ENCODE measurements at places on chromosomes 12 and 14.
A peak's percentile ranks its signal among the peaks of the same experiment; 100 is the strongest.

GRCh38 chr12:104347374-104348075 lies 44.0 kb downstream of the EID3 start:
- no peak for DNase-seq

GRCh38 chr14:65444230-65444629 lies 31.7 kb downstream of the FUT8 start:
- no peak for DNase-seq

GRCh38 chr14:60090864-60091519 lies 731 bp upstream of the PCNX4 start:
- no peak for DNase-seq

DNA sequence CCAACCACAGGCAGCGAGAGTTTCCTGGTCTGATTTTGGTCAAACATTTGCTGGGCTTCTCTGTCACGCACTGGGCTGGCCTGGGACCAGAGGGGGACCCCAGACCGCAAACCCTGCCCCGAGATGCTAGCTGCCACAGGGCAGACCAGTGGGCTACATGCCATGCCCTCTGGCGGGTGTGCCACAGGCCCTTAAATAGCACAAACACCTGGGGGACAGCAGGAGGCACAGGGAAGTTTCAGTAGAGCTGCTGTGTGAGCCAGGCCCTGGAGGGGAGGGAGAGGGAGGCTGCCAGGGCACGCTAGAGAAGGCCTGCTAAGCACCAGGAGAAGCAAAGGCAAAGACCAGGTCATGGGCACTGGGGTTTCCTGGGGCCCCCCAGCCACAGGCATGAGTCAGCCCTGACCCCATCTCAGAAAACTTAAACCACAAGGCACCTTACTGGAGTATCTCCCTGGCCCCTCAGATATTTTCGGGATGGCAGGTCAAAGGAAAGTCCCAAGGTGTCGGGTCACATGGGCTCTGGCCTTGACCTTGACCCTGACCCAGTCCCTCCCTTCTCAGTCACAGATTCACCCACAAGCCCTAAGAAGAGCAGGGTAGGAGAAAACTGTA lies 29.2 kb downstream of the ITPK1 start:
- no peak for DNase-seq

GRCh38 chr14:99679543-99679942 lies 4.6 kb upstream of the CYP46A1 start:
- DNase-seq, result no peak

- no peak for DNase-seq
Observed at GRCh38 chr14:96827290-96827689, 30.1 kb downstream of the VRK1 start.

GRCh38 chr14:63508033-63508432 lies 35.1 kb downstream of the PPP2R5E start:
- DNase-seq, result no peak

DNA sequence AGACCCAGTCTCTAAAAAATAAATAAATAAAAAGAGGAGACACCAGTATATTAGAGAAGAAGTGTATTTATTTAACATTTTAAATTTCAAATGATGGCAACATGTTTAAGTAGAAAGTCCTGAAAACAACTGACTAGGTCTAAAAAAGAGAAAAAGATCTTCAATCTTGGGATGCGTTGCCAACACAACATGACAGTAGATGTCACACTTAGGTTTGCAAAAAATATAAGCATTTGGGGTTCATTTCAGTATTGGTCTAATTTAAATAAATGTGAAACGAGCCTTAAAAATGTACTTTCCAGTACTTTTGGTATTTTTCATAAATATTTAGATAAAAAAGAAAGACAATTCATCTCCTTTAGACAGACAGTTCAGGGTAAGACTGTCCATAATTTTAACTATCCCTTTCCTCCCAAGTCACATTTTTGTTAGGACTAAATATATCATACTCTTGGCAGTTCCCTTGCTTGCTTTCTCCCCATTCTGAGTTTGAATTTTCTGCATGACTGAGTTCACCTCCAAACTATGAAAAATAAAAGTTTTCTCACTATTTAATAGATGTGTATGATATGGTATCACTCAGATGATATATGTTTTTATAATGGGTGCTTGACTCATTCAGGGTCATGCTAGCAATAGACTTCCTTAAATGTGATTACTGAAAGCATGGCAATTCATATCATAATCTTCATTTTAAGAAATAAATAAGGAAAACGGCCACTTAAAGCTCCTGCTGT lies 4.3 kb downstream of the C14orf93 start:
- no peak for DNase-seq

DNA sequence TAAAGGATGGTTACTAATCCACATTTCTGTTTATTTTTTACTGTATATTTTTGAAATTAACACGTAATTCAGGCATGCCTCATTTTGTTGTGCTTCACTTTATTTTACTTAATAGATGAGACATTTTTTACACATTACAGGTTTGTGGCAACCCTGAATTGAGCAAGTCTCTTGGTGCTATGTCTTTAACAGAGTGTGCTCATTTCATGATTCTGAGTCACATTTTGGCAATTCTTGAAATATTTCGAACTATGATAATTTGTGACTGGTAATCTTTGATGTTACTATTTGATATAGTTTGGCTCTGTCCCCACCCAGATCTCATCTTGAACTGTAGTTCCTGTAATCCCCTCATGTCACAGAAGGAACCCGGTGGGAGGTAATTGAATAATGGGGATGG lies 1120.5 kb upstream of the FLRT2 start:
- no peak for DNase-seq

DNA sequence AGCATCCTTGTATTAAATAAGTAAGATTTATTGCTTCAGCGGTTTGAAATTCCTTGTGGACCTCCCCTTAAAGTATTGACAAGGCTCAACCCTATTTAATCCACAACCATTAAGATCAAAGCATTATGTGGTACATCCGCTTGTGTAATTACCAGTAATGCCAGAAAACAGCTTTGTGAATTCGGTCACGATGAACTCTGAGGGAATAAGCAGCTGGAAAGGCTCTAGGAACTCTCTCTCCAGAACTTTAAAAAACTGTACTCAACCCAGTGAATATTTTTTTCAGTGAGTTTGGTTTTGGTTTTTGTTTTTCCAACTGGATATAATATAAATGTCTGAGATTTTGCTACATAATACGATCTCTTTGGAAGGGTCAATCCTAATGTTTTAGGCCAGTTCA lies 49.3 kb upstream of the DIO2 start:
- DNase-seq, result no peak

DNA sequence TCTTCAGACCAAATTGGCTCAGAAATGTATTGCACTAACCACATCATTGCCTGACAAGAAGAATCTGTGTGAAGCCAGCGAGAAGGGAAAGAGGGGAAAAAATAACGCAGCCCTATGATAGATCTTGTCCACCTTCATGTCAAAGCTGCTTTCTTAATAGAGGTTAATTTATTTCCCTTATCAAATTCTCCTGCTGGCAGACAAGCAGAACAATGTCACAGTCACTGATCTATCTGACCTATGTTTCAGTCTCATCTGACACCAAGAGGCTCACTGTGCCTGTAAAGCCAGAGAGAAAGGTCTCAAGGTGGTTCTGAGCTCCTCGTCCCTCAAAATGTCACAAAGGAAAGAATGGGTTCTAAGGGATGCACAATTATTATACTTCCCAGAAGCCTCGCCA lies 190.2 kb upstream of the NOS1 start:
- DNase-seq, result no peak

DNA sequence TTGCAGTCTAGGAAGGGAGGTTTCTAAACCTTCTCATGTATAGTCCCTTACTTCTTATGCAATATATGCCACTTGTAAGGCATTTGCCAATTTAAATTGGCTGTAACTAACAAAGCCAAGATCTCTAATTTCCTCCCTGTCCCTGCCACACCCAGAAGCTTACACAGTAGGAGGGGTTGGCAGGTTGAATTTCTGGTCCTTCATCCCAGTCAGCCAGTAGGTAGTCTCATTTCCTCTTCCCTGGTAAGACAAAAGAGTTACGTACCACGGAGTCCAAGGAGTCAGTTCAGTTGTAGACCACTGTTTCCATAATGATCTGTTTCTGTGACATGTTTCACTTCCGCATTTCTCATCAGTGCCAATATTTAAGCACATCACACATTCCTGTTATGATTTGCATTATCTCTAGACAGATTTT lies 47.0 kb upstream of the PLBD1 start:
- no peak for DNase-seq

GRCh38 chr12:53047221-53048032 lies 2.4 kb upstream of the TNS2 start:
- peak; percentile 40 for DNase-seq

DNA sequence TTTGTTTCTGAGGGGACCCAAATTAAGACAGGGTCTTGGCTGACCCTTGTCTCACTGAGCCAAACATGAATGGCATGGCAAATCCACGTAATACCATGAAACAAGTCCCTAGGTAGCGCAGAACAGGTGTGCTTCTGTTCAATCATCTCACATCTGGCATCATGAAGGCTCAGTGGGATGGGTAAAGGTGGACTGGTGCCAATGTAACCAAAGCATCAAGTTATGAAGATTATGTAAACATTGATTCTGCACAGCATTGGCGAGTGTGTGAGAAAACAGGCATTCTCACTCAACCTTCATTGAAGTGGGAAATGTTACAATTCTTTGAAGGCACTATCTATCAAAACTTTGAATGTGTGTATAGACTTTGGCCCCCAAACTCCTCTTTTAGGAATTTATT lies 41.9 kb downstream of the PTGER2 start:
- DNase-seq, result no peak

DNA sequence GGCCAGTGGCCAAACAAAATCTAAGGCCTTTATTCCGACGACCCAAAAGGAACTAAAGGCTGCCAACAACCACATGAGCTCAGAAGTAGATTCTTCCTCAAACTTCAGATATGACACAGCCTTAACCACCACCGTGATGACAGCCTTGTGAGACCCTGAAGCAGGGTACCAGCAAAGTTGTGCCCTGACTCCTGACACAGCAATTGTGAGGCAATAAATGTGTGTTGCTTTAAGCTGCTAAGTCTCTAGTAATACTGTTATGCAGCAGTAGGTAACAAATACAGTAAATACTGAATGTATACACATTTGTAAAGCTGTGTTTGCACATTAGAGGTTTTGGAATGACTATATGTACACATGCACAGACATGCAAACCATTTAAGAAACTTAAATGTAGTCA lies 10.7 kb upstream of the SLC6A13 start:
- DNase-seq, result no peak

DNA sequence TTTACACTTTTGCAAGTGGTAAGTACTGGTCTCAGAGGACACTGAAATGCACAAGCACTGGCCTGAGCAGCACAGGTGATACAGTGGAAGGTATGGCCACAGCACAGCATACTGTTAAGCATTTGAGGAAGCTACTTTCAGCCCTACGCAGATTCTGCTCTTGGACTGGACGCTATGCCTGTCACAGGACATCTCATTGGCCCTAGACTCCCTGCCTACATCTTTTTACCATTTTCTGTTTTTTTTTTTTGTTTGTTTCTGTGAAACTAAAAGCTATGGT lies 144.2 kb upstream of the ABCD2 start:
- DNase-seq, result no peak

GRCh38 chr12:5622280-5622679 lies 190.4 kb downstream of the NTF3 start:
- no peak for DNase-seq

- DNase-seq, result no peak
Observed at GRCh38 chr12:121582583-121583333, 1.9 kb upstream of the KDM2B start.

GRCh38 chr14:99676657-99677056 lies 7.4 kb upstream of the CYP46A1 start:
- no peak for DNase-seq

DNA sequence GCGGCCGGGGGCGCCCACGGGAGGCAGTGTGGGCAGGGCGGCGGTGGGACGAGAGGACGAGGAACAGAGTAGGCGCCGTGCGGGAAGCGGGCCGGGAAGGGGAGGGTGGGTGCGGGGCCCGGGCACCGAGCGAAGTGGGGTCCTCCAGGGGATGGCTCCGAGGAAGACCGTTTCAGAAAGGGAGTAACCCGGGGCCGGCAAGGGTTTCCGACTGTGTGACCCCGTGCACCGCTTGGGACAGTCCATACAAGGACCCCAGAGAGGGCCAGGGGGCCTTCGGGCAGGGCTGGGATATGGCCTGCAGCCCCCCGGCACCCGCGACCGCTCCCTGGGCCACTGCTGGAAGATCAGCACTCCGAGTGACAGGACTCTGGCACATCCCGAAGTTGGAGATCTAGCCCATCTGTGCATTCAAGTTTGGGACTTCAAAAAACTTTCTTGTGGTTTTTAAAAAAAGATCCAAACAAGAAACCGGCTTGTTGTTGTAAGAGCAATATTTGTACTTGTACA lies 448 bp downstream of the TSPAN9 start:
- DNase-seq, result no peak

- no peak for DNase-seq
Observed at GRCh38 chr12:109777544-109777943, 55.7 kb downstream of the TRPV4 start.

GRCh38 chr12:12592930-12593329 lies 18.7 kb upstream of the CREBL2 start:
- DNase-seq, result no peak
